Vagina (tissue), 2 donors: ENCODE measurements at places on chromosomes 2 and 18. TPM values are rescaled to one million over a fixed set of nuclear protein-coding genes. Genes with fewer than 3 reads are reported as not detected.

REG1B gene
- total RNA-seq, result not detected

DIPK1C gene
- total RNA-seq, result not detected

TEKT4 gene
- total RNA-seq, result not detected

DNAH6 gene
- total RNA-seq, result 0.49 TPM

PNO1 gene
- 9.3 TPM for total RNA-seq

PDCD1 gene
- total RNA-seq, result 3.9 TPM

UGT1A1 gene
- 0.98 TPM for total RNA-seq

VWA3B gene
- not detected for total RNA-seq

ANKRD29 gene
- 32.9 TPM for total RNA-seq

ZNF385B gene
- 11.5 TPM for total RNA-seq

SAG gene
- total RNA-seq, result not detected

SCN9A gene
- 4.9 TPM for total RNA-seq

AMER3 gene
- total RNA-seq, result not detected
